ENCODE measurements at places on chromosomes 2 and 18. TPM values are rescaled to one million over a fixed set of nuclear protein-coding genes. Genes with fewer than 3 reads are reported as not detected.

DNA sequence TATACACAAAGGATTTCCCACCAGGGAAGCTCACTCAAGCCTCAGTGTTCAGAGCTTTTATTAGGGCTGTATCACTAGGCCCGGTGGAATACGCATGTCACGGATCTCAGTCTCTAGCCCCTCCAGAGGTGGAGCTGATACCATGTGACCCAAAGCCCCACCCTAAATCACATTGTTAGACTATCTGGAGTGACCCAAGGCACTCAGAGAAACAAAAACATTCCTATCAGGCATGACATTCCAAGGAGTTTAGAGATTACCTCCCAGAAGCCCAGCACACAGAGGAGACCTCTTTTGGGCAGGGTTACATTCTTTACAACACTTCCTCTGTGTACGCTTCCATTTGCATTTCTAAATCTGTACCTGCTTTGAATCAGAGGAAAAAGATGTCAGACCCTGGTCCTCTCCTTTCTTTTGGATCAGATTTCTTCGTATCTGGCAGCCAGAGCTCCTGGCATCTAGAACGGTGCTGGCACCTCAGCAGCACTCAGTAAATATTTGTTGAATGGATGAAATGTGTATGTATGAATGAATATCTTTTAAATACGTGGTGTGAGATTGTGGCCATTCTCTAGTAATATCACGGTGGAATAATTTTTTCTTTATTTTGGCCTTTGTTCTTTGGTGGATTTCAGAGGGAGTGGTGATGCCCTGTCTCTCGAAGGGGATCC is 37.7 kb upstream of the SMAD2 start:
- no peak for DNase-seq
- H3K27me3 ChIP-seq: peaks cover 10% of the 10 kb centered on the region
- no peak overlapping the region for H3K27ac ChIP-seq
- no peaks in the 10 kb centered on the region for H3K36me3 ChIP-seq
- H3K4me3 ChIP-seq: no peak overlapping the region

GRCh38 chr2:36597003-36597531 is 901 bp downstream of the FEZ2 start:
- H3K4me1 ChIP-seq: peaks cover 40% of the 10 kb centered on the region
- H3K4me3 ChIP-seq: peak overlapping the region; percentile 100
- no peaks in the 10 kb centered on the region for H3K27me3 ChIP-seq
- no peak for DNase-seq
- H3K27ac ChIP-seq: peak overlapping the region; percentile 99
- no peaks in the 10 kb centered on the region for H3K36me3 ChIP-seq

DNA sequence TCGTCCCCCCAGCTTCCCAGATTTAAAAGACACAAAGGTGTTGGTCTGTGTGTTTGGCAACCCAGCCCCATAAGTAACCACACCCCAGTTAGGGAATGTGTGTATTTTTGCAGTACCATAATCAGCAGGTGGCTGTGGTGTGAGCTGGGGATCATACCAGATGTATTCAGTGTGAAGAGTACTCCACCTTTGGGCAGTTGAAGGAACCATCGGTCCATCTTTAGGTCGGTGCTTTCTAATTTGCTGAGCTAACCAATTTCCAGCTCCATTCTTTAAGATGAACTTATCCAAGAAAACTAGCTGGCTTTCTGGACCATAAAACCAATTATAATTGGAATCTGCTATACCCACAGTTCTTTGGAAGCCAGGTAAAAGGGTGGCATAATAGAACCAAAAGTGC is 3.2 kb downstream of the DSEL start:
- no peaks in the 10 kb centered on the region for H3K36me3 ChIP-seq
- H3K27ac ChIP-seq: no peak overlapping the region
- DNase-seq: no peak
- peaks cover 30% of the 10 kb centered on the region for H3K4me1 ChIP-seq

- H3K27me3 ChIP-seq: no peaks in the 10 kb centered on the region
- H3K27ac ChIP-seq: peak overlapping the region; percentile 39
- peaks cover 34% of the 10 kb centered on the region for H3K4me1 ChIP-seq
- no peak for DNase-seq
Measured at GRCh38 chr2:121372082-121372481, 87.1 kb upstream of the TFCP2L1 start.

- H3K27ac ChIP-seq: no peak overlapping the region
- H3K4me1 ChIP-seq: no peaks in the 10 kb centered on the region
- H3K4me3 ChIP-seq: no peak overlapping the region
Measured at GRCh38 chr2:196182439-196183171, 11.2 kb upstream of the STK17B start.

DNA sequence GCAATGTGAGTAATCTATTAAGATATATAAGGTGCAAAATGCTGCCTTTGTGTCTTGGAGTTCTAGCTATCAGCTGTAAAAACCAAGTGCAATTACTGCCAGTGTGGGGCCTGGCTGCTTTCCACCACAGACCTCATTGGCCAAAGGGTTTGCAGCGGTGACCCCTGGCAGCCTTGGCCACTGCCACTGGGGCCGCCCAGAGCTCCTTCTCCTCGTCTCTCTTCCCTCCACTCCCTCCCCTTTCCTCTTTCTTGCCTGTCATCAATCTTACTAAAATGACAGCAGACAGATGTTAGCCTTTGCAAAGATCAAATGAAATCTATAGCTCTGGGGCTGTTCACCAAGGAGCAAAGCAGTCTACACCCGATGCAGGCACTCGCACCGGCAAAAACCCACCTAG is 986.3 kb downstream of the BCL11A start:
- H3K36me3 ChIP-seq: no peaks in the 10 kb centered on the region
- peaks cover 29% of the 10 kb centered on the region for H3K4me1 ChIP-seq
- no peak overlapping the region for H3K27ac ChIP-seq
- no peak for DNase-seq
- H3K27me3 ChIP-seq: no peaks in the 10 kb centered on the region
- H3K4me3 ChIP-seq: no peak overlapping the region

DNA sequence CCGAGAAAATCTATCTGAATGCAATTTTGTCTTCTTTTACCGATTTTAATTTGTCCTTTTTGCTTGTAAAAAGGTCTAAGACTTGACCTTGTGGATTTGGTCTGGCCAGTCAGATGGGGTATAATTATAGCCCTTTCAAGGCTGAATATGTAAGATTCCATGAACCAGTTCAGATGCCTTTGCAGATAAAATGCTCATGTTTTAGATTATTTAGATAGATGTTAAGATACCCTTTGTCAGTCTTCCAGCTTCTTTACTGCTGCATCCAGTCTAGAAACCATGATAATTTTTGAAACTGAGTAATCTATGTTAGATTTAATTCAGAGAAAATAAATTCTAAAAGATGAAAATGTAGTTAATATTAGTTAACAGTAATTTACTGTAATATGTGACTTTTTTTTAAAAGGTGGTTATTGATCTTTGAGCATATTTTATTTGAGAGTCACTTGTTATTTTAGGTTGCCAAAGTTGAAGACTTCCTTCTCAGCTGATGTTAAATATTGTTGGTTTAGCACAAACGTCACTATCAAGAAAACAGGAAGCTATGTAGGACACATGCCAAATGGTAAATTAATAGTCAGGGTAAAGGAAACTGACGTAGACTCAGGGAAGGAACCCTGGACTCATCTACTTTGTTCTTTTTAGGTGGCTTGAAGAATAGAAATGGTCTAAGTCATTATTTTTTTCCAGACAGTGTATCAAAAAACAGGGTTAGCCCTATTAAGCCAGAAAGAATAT is 29.8 kb downstream of the BABAM2 start:
- peak overlapping the region; percentile 70 for H3K27ac ChIP-seq
- no peaks in the 10 kb centered on the region for H3K36me3 ChIP-seq
- peak overlapping the region; percentile 15 for H3K4me3 ChIP-seq

- no peaks in the 10 kb centered on the region for H3K27me3 ChIP-seq
- DNase-seq: no peak
- peaks cover 22% of the 10 kb centered on the region for H3K36me3 ChIP-seq
- peaks cover 82% of the 10 kb centered on the region for H3K4me1 ChIP-seq
- H3K27ac ChIP-seq: no peak overlapping the region
- H3K4me3 ChIP-seq: no peak overlapping the region
Measured at GRCh38 chr2:207119048-207119447, 46.7 kb downstream of the KLF7 start.

GRCh38 chr2:74583504-74583903 is 29.0 kb downstream of the DOK1 start:
- no peak overlapping the region for H3K27ac ChIP-seq
- H3K27me3 ChIP-seq: peaks cover 11% of the 10 kb centered on the region
- DNase-seq: no peak
- H3K36me3 ChIP-seq: no peaks in the 10 kb centered on the region

- H3K4me1 ChIP-seq: peaks cover 28% of the 10 kb centered on the region
- no peaks in the 10 kb centered on the region for H3K36me3 ChIP-seq
- no peak overlapping the region for H3K4me3 ChIP-seq
- no peaks in the 10 kb centered on the region for H3K27me3 ChIP-seq
Measured at GRCh38 chr2:217290467-217290866, 430.6 kb upstream of the TNP1 start.

GRCh38 chr18:48956356-48956755 is 5.6 kb upstream of the SMAD7 start:
- H3K27me3 ChIP-seq: no peaks in the 10 kb centered on the region
- peak overlapping the region; percentile 85 for H3K27ac ChIP-seq
- H3K36me3 ChIP-seq: no peaks in the 10 kb centered on the region
- no peak overlapping the region for H3K4me3 ChIP-seq

- no peak overlapping the region for H3K4me3 ChIP-seq
- DNase-seq: peak; percentile 64
- peaks cover 50% of the 10 kb centered on the region for H3K4me1 ChIP-seq
- no peaks in the 10 kb centered on the region for H3K36me3 ChIP-seq
- H3K27me3 ChIP-seq: no peaks in the 10 kb centered on the region
Measured at GRCh38 chr2:240374085-240374907, 61.2 kb upstream of the GPC1 start.

DNA sequence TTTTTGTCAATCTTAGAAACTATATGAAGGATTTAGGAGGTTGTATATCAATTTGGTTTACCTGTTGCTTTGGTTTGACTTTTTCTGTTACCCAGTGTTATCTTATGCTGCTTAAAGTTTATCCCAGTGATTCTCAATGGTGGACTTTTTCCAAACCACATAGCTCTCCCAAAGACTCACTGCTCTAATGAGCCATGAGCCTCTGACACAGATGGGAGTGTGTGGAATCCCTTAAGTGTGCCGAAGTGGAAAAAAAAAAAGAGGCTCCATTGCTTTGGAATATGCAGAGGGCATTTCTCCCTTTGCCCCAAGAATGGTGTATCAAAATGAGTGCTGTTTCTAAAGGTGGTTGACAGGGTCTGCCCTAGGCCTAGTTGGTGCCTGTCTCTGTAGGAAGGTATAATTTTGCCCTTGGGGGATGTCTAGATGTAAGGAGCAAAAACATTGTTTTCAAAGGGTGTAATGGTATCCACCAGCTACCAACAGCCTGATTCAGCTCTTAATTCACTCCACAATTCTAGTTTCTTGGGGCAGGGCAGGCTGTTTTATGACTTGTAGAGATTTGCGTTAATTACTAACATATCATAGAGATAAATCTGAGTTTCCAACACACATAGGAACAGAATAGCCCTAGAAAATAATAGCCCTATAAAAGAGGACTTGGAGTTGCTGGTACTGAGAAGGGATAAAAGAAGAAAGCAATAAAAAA is 64.3 kb upstream of the CYP26B1 start:
- no peak overlapping the region for H3K4me3 ChIP-seq
- H3K4me1 ChIP-seq: no peaks in the 10 kb centered on the region
- no peaks in the 10 kb centered on the region for H3K27me3 ChIP-seq
- DNase-seq: no peak
- no peaks in the 10 kb centered on the region for H3K36me3 ChIP-seq

GRCh38 chr18:12768625-12769024 is 65.8 kb downstream of the PSMG2 start:
- no peaks in the 10 kb centered on the region for H3K36me3 ChIP-seq
- H3K27ac ChIP-seq: no peak overlapping the region
- H3K4me1 ChIP-seq: no peaks in the 10 kb centered on the region

DNA sequence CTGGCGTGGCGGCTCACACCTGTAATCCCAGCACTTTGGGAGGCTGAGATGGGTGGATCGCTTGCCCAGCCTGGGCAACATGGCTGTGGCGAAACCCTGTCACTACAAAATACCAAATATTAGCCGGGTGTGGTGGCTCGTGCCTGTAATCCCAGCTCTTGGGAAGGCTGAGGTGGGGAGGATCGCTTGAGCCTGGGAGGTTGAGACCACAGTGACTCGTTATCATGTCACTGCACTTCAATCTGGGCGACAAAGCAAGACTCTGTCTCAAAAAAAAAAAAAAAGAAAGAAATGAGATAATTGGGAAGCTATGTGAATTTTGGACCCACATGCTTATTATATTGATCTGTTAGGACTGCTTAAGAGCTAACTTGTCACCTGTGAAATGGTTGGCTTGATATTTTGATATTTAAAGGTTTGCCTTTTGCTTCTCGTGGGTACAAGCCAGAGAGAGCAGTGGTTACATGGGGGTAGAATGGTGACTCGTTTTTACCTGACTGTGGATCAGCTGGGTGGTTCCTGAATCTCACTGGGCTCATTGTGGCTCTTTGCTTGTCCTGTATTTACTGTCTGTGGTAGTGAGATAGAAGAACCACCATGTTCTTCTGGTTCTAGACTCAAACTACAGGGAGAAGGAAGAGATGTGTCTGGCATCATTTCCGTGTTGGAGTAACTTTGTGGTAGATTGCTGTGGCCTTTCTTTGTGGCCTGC is 28.9 kb downstream of the ZNF532 start:
- H3K36me3 ChIP-seq: peaks cover 7% of the 10 kb centered on the region
- no peaks in the 10 kb centered on the region for H3K27me3 ChIP-seq
- no peak overlapping the region for H3K4me3 ChIP-seq
- H3K4me1 ChIP-seq: peaks cover 70% of the 10 kb centered on the region
- no peak for DNase-seq

GRCh38 chr2:100293341-100294161 is 28.8 kb downstream of the LONRF2 start:
- peaks cover 15% of the 10 kb centered on the region for H3K4me1 ChIP-seq
- H3K36me3 ChIP-seq: peaks cover 51% of the 10 kb centered on the region
- H3K27me3 ChIP-seq: no peaks in the 10 kb centered on the region
- no peak overlapping the region for H3K27ac ChIP-seq

DNA sequence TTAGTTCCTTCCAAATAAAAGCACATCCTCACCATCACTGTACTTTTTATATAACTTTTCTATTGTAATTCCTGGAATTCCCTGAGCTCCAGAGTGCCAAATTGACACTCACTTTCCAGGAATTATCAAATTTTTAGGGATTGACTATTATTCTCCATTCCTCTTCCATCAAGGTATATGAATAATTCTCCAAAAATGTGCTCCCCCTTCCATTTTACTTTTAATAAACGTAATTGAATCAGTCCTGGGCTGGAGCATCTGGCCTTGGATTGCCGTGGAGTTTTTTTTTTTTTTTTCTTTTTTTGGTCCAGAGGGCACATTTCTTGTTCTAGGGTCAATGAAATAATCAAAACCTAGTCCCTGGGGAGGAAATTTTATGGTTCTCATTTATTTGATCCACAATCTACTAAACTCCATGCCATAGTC is 304.3 kb downstream of the CDCA7 start:
- no peak overlapping the region for H3K27ac ChIP-seq
- no peaks in the 10 kb centered on the region for H3K36me3 ChIP-seq
- no peak overlapping the region for H3K4me3 ChIP-seq
- H3K27me3 ChIP-seq: peaks cover 44% of the 10 kb centered on the region

The UPP2 gene
- total RNA-seq: not detected

The PLCL1 gene
- total RNA-seq: 78.6 TPM

The HES6 gene
- 2.7 TPM for total RNA-seq

The ADGRF3 gene
- total RNA-seq: not detected

The CRYGD gene
- not detected for total RNA-seq

The PPM1G gene
- total RNA-seq: 34.4 TPM

The ANKRD62 gene
- not detected for total RNA-seq

The TWIST2 gene
- 2.7 TPM for total RNA-seq

The SLC14A1 gene
- 22.1 TPM for total RNA-seq

The CYP27A1 gene
- 6.7 TPM for total RNA-seq

The ARHGEF33 gene
- total RNA-seq: 0.14 TPM

Data from left ventricle myocardium inferior (tissue), 1 donor.